Stimulated activated CD4-positive, alpha-beta T cell treated with anti-CD3 and anti-CD28 coated beads, Interleukin-4, amount 100 ng/mL, for 24 hours (primary cell): ENCODE measurements at places on chromosomes 6 and 20.

DNA sequence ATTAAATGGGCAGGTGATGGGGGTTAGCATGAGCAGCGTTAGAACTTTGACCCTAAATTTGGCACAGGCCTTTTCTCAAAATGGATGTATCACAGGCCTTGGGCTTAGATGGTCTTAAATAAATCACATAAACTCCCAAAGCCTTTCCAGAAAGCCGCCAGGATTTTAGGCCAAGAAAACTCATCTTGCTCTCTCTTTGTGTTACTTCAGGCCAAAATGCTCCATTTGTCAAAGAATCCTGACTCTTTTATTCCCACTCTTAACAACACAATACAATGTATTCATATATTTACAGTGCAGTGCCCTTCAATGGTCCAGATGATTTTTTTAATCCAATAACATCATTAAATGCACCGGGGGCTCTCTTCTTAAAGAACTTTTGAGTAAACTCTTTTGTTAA lies 5.9 kb upstream of the TCP11 start:
- DNase-seq = no peak

- no peak for DNase-seq
Measured at GRCh38 chr6:4441981-4442434, 306.6 kb upstream of the ECI2 start.

DNA sequence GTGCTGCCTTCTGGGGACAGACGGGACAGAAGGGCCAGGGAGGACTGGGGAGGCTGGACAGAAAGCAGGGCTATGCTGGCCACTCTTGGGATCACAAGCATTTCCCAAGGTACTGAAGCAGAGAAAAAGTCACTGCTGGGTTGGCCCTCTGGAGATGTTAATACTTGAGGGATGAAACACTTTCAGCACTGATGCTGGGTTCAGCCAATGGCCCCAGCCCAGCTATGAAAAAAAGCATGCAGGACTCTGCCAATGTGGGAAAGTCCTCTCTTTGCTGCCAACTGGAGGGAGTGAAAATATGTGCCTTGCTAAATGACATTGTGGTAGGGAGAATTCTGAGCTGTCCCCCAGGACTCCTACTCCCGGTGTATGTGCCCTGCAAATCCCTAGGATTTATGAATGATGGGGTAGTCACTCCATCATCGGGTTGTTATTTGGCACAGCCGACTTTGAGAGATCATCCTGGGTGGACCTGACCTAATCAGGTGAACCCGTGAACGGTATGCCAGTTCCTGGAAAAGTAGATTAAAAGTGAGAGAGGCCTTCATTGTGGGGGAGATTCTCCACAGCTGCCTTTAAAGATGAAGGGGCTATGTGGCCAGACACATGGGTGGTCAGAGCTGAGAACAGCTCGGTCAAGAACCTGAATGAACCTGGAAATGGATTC lies 119.9 kb upstream of the TRAF3IP2 start:
- DNase-seq = no peak

DNA sequence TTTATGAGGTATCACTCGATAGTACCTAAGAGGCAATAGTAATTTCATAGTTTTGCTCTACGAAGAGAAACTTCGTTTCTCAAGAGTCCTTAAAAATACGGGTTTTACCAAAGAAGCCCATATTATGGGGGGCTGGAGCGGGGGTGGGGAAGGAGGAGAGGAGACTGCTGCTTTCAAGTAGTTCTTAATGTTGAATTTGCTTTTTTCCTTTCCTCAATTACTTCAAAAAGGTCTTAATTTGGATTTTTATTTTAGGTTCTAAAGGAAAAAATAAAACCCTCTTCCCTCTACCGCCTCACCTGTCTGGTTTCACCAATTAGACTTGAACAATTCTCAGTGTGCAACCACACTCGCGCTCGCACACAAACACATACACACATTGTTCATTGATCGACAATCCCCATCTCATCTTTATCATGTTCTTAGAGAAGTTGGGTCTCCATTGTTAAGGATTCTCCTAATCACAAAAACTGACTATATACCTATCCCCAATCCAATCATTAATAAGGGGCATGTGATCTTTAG lies 97.2 kb downstream of the HFE start:
- no peak for DNase-seq

GRCh38 chr20:53365076-53365475 lies 228.6 kb downstream of the ZNF217 start:
- DNase-seq = no peak

DNA sequence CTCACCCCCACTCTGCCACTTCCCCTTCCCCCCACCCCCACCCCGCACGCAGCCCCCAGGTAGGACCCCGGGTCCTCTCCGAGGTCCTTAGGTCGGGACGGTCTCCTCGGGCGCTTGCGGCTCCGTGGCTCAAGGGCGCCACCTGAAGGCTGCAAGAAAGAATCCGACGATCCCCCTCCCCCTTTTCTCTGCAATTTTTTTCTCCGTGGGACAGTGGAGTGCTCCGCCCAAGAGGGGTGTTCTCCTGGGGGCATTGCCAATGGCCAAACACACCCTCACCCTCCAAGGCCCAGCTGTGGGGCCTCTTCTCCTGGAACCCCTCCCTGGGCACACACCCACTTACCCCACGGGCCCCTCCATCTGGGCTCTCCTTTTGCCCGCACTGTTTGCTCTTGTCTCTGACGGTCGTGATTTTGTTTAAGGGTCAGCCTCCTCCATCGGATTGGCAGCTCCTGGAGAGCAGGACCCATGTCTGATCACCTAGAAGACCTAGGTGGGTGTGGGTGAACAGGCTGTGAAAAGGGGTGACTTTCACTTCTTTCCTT lies 1.1 kb upstream of the TMEM74B start:
- DNase-seq = peak; percentile 50

DNA sequence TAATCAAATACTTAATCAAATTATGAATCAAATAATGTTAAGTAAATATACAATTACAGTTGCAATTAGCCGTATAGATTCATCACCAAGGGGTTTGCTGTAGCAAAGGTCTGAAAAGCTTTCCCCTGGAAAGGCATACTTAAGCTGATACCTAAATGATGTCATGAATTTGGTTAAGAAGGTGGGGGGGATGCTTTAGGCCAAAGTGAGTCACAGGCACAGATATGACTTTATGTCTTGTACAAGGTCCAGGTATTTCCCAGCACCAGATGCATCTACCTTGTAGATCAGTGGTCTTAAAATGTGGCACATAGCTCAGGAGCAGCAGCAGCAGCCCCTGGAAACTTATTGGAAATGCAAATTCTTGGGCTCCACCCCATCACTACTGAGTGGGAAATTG lies 557.3 kb upstream of the CDH4 start:
- no peak for DNase-seq

DNA sequence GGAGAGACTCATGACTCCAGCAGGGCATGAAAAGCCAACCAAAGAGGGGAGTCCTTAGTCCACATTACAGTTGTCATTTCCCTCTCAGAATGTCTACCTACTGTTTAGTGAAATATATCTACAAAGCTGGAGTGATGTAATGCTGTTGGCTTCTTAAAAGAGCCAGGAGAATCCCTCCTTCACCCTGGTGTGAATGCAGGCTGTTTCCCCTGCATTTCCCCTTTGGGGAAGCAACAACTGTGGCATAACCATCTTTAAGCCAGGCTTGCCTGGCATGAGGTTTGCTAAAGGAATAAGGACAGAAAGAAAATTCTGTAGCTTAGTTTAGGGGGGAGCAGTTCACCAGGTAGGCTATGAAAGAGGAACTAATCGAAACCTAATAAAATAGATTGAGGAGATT lies 129.5 kb downstream of the CRYBG1 start:
- DNase-seq = no peak

DNA sequence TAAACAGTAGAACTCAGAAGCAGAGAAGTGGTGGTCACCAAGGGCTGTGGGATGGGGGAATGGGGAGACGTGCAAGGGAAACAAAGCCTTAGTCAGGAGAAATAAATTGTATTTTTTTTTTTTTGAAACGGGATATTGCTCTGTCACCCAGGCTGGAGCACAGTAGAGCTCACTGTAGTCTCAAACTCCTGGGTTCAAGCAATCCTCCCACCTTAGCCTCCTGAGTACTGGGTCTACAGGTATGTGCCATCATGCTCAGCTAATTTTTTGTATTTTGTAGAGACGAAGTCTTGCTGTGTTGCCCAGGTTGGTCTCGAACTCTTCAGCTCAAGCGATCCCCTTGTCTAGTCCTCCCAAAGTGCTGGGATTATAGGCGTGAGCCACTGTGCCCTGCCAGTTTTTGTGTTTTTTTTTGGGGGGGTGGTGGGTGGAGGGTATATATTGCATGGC lies 3.4 kb downstream of the HSPA1B start:
- DNase-seq = no peak
